ENCODE measurements at places on chromosomes 2 and 18. TPM values are rescaled to one million over a fixed set of nuclear protein-coding genes. Genes with fewer than 3 reads are reported as not detected.

The CNTNAP5 gene
- total RNA-seq, result 0.50 TPM

The FEV gene
- total RNA-seq, result not detected

- peak; percentile 13 for DNase-seq
Observed at GRCh38 chr2:185695711-185696235, 42.8 kb upstream of the FSIP2 start.

- DNase-seq, result no peak
Observed at GRCh38 chr2:206979922-206980321, 40.6 kb downstream of the CPO start.

DNA sequence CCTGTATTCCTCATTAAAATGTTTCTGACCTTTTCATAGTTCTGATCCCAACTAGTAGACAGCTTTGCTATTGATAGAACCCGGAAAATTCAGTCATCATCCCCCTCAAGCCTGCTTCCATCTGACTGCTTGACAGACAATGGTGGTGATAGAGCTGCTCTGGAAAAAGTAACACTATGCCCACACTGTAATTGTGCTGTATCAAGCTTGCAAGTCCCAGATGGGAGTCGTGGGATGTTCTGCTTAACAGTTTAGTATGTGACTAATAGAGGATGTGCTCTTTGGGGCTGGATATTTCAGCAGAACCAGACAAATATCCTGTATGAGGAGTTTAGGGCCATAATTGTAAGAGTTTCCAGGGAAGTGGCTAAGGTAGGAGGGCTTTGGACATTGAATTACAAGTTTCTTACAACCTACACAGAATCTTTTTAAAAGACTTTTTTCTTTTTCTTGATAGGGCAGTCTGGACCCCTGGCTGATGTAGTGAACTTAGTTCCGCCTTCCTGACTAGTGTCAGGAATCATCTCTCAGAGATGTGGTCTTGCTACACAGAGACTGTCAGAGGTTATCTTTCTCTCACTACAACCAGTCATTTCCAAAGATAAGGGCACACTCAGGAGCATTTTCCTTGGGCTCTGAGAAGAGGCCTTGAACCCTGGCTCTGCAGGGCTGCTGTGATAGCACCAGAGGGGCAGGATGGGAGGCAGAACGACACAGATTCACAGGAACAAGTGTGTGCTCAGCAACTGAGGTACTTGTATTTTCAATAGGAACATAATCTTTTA lies 158.0 kb upstream of the RBMS1 start:
- no peak for DNase-seq

GRCh38 chr2:202608142-202608852 lies 26.5 kb upstream of the FAM117B start:
- DNase-seq, result no peak

Measured in kidney (tissue), 22 donors.